ENCODE measurements at places on chromosomes 3 and 15.

DNA sequence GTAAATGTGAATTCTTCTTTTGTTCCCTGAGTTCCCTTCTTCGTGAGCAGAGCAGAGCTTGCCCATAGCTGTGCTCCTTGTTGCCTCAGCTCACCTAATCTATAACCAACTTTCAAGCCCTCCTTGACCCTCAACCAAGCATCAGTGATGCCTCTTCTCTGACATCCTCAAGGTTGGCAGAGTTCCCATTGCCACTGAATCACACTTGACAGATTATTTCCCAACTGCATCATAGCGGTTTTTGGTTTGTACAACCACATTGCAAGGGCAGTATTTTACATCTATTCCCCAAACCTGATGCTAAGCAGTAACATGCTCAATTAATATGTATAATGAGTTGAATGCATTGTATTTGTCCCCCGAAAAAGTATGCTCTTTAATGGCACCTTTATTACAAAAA lies 133.0 kb upstream of the SNTN start:
- DNase-seq, result no peak

DNA sequence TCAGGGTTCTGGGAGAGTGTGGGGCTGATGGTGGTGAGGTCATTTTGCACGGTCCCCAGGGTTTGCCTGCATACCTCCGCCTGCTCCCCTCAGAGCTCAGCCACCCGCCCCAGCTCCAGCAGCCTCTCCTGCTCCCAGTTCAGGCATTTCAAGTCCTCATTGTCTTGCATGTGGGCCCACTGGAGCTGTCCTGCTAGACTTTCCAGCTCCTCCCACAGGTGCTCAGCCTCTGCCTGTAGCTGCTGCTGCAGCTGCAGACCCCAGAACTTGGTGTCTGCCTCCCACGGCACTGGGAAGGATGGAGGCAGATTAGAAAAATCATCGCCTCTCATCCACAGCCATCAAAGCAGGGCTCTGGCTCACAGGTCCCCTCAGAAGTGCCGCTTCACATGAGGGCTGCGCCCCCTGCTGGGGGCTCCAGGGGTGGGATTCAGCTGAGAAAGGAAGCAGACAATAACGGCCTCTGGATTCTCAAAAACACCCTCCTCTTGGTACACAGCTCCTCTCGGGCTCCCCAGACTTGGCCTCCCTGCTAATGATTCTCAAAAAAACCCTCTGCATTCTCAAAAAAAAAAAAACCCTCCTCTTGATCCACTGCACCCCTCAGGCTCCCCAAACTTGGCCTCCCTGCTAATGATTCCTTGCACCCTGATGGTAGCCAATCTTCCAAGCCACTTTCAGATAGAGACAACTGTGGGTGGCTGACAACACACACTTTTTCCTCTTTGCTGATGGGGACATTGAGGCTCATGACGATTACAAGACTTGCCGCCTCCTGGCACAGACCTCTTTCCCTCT lies 89.3 kb upstream of the C2CD4B start:
- peak; percentile 81 for DNase-seq

DNA sequence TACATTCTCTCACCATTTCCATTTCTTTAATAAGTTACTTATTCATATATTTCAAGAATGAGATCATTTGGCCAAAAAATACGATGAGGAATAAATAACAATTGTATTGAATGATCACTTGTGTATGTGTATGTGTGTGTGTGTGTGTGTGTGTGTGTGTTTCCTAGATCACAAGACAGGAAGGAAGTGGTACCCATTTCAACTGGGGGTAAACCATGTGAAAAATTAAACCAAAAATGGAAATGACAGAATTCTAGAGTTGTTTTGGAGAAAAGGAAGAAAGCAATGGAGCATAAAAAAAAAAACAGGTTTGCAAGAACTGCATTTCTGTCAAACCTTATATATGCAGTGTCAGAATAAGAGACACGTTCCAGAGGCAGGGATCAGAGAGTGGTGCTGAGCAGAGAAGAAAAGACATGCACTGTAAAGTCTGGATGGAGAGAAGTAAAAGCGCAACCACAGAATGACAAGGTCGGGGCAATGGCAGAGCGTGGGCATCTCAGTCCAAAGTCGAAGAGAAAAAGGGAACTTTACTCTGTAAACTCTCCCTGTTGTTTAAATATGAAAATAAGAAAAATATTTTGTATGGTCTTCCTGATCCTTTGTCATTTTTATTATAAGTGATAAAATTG lies 75.5 kb downstream of the PEX5L start:
- no peak for DNase-seq

GRCh38 chr3:24156466-24156865 lies 211.4 kb downstream of the NR1D2 start:
- no peak for DNase-seq

- DNase-seq, result peak; percentile 33
Measured at GRCh38 chr15:28017423-28017924, 81.6 kb downstream of the OCA2 start.

DNA sequence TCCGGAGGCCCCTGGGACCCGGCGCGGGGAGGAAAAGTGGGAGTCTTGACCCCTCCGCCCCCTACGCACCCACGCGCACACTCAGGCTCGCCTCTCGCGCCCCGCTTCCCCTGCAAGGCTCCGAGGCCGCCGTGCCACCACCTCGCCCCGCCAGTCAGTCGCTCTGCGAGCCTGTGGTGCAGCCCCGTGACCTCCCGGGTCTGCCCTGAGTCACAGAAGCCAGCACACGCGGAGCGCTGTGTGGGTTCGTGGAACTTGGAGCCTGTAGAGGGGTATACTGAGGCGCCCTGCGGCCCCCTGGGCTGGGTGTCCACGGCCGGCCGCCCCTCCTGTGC lies 380 bp upstream of the ALS2CL start:
- DNase-seq, result no peak

GRCh38 chr3:11602239-11602840 lies 41.4 kb downstream of the VGLL4 start:
- no peak for DNase-seq

DNA sequence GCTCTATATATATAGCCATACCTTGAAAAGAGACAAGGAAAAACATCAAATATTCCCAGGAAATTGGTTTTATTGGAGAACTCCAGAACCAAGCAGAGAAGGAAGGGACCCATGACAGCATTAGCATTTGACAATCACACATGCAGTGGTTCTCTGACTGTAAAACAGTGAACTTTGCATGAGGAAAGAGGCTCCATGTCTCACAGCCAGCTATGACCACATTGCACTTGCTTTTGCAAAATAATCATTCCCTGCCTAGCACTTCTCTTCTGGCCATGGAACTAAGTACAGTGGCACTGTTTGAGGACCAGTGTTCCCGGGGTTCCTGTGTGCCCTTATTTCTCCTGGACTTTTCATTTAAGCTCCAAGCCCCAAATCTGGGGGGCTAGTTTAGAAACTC lies 85.5 kb downstream of the TGFBR2 start:
- DNase-seq, result no peak

DNA sequence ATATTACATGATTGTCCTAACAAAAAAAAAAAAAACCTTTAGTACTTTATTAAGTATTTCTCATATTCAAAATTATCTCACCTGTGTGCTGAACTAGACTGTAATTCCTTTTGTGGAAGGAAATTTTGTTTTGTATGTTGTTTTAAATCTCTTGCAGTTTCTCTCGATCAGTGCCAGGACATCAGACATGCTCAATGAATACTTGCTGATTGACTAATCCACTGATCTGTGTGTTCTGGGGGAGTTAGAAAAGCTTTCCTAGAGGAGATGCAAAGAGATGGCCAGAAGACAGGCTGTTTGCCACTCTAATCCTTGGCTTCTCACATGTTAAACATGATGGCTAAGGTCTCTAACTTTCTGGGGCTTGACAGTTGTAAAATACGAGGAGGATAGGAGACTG lies 233.3 kb upstream of the NR2E3 start:
- DNase-seq, result no peak

DNA sequence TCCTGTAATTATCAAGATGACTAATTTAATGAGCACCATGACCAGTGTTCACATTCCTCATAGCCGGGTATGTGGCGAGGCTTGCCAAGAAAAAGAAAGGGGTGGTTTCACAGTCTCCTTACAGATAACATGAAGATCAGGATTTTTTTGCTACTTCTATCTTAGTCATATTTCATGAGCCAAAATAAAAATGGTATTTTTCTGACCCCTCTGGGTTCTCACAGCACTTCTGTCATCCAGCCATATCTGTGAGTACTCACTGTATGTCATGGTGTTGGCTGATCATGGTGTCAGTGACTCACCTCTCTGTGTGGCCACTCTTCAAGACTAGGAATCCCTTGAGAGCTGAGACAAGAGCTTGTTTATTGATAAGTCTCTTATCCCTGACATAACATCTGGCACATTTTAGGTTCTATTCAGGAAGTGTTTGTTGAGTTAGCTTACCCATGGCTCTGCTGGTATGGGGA lies 130.5 kb upstream of the LMCD1 start:
- no peak for DNase-seq

GRCh38 chr3:15796771-15797641 lies 773 bp downstream of the ANKRD28 start:
- no peak for DNase-seq

- DNase-seq, result no peak
Measured at GRCh38 chr3:171468296-171468906, 8.2 kb upstream of the TNIK start.

GRCh38 chr3:127162947-127163645 lies 29.8 kb upstream of the PRR23E start:
- DNase-seq, result no peak

All from stimulated activated effector memory CD8-positive, alpha-beta T cell treated with anti-CD3 and anti-CD28 coated beads, Interleukin-12 subunit alpha, Interleukin-12 subunit beta, amount 100 ng/mL, for 72 hours (primary cell).